NCI-H526 treated with DMSO at 0.1 percent for 48 hours (cell line): ENCODE measurements at places on chromosomes 6 and 20.

- DNase-seq, result no peak
These were observed 11.5 kb upstream of the GTF2H4 start for GRCh38 chr6:30896541-30896940.

GRCh38 chr20:46289432-46289831 lies 18.9 kb downstream of the CDH22 start:
- DNase-seq, result peak; percentile 94

GRCh38 chr6:154800338-154800737 lies 67.1 kb downstream of the SCAF8 start:
- DNase-seq, result no peak

DNA sequence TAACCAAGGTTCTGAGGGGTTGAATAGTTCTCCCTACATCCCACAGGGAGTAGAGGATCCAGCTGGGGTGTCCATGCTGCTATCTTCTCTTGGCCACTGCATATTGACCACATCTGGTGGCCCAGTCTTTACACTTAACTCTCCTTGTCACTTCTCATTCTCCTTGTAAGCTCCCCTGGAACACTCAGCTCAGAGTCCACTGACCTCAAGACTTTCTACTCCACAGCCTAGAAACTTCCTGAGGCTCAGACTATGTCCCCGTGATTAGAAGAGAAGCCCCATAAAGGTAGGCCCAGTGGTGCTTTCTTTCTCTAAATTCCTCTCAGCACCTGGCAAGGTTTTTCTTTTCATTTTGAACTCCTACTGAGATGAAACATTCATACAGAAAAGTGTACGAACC lies 13.3 kb upstream of the ZFAND3 start:
- no peak for DNase-seq

DNA sequence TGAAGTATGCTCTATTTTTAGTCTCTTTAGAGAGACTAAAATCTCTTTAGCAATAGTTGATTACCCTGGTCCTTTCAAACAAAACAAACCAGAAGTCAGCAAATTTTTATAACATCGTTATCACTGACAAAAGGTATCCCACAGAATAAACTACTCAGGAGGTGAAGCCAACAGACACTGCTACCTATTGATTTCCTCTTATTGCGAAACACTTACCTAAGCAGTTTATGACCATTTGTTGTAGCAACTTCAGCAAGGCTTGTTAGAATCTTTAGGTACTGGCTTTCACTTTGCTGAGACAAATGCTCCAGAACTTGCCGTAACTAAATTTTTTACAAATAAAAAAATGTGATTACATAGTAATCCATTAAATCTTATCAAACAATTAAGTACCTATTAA lies 64.4 kb downstream of the HACE1 start:
- no peak for DNase-seq

DNA sequence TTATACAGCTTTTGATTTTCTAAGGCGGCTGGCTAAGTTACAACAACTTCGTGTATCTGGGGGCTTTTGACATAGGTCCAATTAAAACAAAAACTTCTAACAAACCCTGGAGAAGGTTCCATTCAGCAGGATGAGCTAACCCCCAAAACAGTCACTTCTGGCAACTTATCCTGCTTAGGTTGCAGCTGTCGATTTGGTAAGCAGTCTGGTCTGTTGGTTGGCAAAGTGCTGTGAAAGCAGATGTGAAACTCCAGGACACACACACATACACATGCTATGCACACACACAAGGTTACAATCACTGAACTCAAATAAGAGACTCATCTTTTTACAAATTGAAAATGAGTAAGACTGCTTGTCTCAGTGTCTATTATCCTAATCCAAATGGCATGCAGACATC lies 119.0 kb upstream of the STMND1 start:
- DNase-seq, result no peak

DNA sequence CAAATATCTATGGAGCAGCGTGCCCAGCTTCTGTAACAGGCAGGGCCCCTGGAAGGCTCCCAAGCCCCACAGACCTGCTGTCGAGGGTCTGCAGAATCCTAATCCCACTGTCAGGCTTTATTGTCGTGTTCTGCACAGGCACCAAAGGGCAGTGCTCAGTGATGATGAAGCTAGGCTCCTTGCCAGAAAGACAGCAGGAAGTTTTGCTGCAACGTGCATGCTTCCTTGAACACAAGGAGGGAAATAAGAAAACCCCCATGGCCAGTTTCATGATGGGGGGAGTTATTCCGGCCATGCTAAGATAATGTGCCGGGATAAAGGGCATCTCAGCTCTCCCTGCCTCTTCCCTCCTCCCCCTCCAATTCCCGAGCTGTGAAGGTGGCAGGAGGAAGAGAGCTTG lies 109.4 kb upstream of the KCNG1 start:
- no peak for DNase-seq

GRCh38 chr20:29326376-29327070 lies 1930.9 kb upstream of the DEFB115 start:
- DNase-seq, result no peak

DNA sequence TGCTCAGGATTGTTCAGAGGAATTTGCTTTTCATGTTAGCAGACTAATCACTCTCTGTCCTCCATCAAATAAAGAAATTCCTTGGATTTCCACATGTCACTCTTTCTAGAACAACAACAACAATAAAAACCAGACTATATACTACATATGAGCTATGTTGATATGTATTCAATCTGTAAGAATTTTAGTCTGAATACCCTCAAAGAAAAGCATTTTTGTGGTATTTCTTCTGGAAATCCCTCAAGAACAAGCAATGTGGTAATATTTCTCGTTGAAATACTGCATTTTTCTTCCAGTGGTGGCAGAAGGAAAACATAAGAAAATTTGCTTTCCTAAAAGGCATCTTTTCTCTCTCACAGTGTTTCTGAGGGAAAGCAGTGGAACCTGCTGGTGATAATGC lies 312.6 kb upstream of the RSPO3 start:
- DNase-seq, result no peak

- DNase-seq, result peak; percentile 40
These were observed 7.5 kb downstream of the FAM110A start for GRCh38 chr20:840858-841567.

DNA sequence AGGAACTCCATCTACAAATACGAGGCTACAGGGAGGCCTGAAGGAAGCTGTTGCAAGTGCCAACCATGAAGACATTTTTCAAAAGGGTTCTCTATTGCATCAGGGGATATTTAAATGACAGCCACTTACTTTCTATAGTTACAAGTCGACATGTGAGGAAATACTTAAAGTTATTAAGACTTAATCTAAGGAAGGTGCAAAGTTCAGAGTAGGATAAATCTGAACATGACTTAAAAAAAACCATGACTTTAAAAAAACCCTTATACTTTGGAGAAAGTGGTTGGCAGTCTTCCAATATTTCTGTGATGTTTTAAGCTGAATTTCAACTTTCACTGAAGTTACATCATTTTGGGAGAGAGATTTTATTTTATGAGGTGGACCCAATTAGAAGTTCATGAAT lies 56.3 kb upstream of the EMILIN3 start:
- no peak for DNase-seq

DNA sequence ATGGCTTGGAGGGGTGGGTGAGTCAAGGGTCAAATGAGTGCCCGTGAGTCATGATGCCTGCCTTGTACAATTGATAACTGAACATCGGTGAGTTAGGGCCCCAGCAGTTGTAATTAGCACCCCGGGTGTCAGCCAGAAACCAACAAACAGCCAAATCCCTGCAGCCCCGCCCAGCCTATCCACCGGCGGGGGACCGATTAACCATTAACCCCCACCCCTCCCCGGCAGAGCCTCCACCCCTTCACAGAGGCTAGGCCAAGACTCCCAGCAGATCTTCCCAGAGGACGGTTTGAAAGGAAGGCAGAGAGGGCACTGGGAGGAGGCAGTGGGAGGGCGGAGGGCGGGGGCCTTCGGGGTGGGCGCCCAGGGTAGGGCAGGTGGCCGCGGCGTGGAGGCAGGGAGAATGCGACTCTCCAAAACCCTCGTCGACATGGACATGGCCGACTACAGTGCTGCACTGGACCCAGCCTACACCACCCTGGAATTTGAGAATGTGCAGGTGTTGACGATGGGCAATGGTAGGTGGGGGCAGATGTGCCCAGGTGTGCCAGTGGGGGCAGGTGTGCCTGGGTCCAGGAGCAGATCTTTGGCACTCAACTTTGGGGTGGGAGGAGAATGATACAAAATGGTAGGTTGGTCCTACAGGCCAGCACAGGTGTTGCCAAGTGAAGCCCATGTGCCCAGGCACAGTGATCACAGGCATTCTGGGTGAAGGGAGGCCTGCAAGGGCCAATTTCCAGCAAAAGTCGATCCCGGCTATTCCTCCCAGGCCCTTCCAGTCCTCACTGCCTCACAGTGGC lies 45.7 kb downstream of the HNF4A start:
- DNase-seq, result no peak

DNA sequence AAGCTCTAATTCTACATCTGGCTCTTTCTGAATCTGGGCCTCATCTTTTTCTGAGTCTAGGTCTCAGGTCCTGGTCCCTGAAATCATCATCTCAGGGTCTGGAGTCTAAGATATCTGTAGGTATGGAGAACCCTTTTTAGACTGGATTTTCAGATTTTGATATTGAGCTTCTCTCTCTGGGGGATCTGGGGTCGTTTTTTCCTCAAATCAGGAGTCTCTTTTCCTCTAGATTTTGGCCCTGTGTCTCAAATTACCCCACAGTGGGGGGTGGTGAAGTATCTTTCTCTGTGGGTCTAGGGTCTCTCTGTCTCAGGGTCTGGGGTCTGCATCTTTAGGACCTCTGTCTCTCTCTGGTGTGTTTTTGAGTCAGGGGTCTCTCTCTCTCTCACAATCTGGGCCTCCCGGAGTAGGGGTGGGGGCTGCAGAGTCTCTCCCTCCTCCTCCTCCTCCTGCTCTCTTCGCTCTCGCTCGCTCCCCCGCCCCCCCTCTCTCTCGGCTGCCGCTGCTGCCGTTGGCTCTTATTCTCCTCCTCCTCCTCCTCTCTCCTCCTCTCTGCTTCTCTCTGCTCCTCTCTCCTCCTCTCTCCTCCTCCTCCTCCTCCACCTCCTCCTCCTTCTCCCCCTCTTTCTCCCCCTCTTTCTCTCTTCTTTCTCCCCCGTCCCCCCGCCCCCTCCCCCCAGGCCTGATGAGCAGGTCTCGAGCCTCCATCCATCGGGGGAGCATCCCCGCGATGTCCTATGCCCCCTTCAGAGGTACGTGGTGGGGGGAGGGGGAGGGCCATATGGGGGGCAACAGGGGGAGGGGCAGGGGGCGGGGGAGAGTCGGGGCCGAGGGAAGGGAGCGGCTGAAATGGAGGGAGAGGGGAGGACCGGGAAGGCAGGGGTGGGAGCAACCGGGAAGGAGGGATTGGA lies at the start of gene SYNGAP1:
TSS of gene SYNGAP1 (plus strand) at position 486 of the 911 bp plus-strand sequence. CDS start at position 686, 200 bp downstream.
- DNase-seq, result peak; percentile 19

- no peak for DNase-seq
These were observed 26.1 kb downstream of the NHSL1 start for GRCh38 chr6:138473144-138473543.

- no peak for DNase-seq
These were observed 6.5 kb upstream of the LY6G5C start for GRCh38 chr6:31687321-31687720.

GRCh38 chr6:168007592-168008338 lies 10.3 kb downstream of the KIF25 start:
- no peak for DNase-seq

DNA sequence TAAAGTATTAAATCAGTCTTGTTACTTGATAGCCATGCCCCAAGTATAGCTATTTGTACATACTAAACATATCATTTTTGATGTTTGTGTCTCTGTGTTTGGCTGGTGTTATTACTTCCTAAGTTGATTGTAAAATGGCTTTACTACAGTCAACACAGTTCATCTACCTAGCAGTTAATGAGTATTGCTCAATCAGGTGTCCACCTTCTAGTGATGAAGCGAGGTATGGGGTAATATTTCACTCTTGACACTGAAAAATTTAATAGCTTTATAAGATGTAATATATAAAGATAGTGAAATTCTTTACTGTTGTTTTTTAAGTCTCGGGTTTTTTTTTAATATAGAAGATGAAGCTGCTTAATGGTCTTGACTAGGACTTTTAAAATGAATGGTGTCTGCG lies 18.9 kb downstream of the TMEM14A start:
- DNase-seq, result no peak

DNA sequence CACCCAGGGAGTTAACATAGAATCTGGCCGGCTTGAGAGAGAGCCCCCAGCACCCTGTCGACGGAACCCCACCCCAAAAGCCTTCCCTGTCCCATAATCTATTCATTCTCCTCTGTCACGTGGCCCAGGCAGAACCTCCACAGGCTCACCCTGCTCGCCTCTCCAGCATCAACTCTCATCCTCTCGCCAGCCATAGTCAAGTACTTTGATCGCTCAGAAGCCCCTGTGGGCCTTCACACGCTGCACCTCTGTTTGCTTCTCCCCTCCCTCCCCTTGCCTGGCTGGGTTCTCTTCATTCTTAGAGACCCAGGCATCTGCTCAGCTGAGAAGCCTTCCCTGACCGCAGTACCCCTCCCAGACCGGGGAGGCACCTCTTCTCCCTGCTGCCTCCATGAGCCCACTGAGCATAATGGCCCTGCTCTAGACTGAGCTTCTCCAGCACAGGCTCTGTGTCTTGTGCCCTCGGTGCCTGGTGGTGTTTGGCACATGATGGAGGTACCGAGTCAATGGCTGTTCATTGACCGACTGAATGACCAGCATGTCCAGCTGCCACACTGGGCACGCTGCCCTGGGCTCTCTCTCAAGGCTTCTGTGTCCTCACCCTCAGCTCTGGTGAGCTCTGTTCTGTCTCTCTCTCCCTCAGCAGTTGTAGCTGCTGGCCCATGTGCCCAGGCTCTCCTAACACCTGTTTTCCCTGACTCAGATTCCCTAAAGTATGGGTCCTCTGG lies 33.7 kb downstream of the PKIG start:
- DNase-seq, result no peak

DNA sequence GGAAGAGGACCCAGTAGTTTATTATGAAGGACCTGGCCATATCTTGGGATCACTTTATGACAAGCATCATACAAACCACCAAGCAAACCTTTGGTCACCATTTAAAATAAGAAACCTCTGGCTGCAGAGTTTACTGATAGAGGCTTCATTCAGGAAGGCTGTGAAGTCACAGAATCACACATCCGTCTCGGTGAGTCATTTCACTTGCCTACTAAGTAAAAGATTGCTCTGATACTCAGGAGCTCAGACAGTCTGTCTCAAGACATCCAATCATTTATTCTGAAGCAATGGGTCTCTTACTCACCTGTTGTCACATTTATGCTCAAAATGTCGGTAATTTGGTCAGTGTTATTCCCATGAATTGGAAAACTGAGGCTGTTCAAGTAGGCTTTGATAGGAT lies 33.7 kb downstream of the ADGRF5 start:
- DNase-seq, result no peak

GRCh38 chr6:15207923-15208322 lies 37.9 kb upstream of the JARID2 start:
- no peak for DNase-seq

GRCh38 chr6:7410851-7411250 lies 21.2 kb downstream of the RIOK1 start:
- DNase-seq, result no peak

DNA sequence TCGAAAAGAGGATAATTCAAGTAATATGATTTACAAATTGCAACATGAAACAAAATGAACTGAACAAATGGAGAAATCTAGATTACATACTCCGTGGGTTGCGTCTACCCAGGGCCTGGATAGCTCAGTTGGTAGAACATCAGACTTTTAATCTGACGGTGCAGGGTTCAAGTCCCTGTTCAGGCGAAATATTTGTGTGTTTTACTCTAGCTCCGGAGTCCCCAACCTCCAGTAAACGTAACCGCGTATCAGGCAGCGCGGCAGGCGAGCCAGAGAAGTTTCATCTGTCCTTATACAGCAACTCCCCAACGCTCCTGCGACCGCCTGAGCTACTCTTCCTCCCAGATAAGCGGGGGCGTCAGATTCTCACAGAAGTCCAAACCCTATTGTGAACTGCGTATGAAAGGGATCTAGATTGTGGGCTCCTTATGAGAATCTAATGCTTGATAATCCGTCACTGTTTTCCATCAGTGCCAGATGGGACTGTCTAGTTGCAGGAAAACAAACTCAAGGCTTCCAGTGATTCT lies 176.1 kb downstream of the TRIM27 start:
- no peak for DNase-seq
